ENCODE measurements at places on chromosomes 12 and 14.

GRCh38 chr12:113586461-113586860, 114.8 kb upstream of the LHX5 start:
- DNase-seq, result no peak

GRCh38 chr12:92641291-92641690, 61.5 kb upstream of the PLEKHG7 start:
- no peak for DNase-seq

GRCh38 chr14:64691376-64691775, 12.8 kb upstream of the PLEKHG3 start:
- DNase-seq, result no peak

- DNase-seq, result no peak
These were observed 366.1 kb upstream of the TMPO start for GRCh38 chr12:98149270-98149669.

DNA sequence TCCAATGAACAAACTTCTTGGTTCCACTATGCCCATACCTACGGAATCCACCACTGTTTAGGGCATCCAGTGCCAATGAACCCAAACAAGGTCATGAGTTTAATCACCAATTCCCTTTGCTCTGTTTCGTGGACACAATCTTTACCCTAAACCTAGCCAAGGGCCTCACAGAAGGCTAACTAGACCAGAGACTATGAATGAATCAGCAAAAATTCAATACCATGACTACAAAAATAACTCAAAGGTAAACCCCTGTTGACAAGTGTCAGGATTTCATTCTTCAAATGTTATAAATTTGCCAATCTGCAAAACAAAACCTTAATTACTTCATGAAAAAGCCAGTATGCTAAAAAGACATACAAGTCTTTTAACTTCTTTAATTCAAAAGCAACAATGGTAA, 96.7 kb downstream of the CEP128 start:
- no peak for DNase-seq

DNA sequence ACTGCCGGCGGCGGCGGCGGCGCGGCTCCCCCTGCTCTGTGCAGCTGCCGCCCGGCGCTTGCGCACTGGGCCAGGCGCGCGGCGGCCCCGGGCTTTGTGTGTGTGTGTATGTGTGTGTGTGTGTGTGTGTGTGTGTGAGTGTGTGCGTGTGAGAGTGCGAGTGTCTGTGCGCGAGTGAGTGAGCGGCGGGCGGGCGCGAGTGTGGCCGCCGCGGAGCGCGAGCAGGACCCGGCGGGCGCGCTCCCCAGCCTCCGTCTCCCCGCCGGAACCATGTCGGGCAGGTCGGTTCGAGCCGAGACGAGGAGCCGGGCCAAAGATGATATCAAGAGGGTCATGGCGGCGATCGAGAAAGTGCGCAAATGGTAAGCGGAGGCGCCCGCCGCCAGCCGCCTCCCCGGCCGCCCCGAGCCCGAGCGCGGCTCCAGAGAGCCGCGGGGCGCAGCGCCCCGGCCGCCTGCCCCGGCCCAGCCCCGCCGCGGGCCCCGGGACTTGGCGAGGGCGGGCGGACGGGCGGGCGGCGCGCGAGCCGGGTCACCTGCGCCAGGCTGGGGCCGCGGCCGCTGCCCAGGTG, at the start of gene BCL7A:
Gene BCL7A, plus strand, starts transcription at position 63 of the 571 bp plus-strand sequence. Its CDS starts 208 bp downstream, at position 271.
- DNase-seq, result no peak

DNA sequence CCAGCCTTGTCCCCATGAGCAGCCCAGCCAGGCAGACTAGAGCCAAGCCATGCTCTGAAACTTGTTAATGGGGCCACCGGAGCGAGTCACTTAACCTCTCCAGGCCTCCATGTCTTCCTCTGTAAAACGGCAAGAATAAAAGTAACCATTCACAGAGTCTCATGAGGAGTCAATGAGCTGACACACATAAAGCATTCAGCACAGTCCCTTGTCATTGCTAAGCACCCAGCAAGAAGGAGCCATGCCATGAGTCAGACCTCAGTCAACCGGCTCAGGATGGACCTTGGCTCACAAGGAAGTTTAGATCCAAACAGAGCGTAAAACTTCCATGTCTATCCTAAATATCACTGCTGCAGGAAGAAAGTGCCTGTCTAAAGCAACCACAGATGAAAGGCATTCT, 10.6 kb downstream of the FICD start:
- no peak for DNase-seq

DNA sequence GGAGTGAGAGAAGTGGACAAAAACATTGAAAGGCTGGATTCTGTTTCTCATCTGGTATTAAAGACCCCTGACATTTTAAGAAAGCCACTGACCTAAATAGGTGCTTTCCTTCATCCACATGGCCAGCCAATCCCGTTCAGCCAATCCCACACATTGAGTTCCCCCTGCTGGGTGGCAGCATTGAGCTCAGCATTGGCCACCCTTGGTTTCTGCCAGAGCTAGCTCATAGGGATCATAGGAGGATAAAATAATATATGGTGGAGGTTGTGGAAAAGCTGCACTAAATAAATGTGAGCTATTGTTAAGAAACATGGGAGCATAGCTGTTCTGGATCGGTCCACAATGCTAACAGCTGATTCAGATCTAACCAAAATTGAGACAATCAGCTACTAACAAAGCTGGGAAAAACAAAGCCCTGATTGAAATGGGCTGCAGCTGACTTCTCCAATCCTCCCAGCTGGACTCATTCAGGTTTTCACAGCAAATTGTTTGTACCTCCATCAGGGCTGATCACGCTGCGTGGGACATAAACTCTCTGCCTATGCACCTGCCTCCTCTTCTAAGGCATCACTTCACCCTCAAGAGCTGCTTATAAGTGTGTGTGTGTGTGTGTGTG, 256.5 kb downstream of the EMP1 start:
- no peak for DNase-seq

DNA sequence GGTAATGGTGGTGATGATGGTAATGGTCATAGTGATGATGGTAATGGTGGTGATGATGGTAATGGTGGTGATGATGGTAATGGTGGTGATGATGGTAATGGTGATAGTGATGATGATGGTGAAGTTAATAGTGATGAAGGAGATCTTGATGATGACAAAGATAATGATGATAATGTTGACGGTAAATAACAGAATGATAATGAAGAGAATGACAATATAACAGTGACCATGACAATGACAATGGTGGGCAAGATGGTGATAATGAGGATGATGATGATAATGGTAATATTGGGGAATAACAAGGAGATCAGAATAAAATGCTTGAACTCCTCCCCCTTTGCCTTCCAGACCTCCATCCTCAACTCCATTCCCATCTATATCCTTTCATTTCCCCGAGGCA, 233.3 kb upstream of the SFSWAP start:
- no peak for DNase-seq

DNA sequence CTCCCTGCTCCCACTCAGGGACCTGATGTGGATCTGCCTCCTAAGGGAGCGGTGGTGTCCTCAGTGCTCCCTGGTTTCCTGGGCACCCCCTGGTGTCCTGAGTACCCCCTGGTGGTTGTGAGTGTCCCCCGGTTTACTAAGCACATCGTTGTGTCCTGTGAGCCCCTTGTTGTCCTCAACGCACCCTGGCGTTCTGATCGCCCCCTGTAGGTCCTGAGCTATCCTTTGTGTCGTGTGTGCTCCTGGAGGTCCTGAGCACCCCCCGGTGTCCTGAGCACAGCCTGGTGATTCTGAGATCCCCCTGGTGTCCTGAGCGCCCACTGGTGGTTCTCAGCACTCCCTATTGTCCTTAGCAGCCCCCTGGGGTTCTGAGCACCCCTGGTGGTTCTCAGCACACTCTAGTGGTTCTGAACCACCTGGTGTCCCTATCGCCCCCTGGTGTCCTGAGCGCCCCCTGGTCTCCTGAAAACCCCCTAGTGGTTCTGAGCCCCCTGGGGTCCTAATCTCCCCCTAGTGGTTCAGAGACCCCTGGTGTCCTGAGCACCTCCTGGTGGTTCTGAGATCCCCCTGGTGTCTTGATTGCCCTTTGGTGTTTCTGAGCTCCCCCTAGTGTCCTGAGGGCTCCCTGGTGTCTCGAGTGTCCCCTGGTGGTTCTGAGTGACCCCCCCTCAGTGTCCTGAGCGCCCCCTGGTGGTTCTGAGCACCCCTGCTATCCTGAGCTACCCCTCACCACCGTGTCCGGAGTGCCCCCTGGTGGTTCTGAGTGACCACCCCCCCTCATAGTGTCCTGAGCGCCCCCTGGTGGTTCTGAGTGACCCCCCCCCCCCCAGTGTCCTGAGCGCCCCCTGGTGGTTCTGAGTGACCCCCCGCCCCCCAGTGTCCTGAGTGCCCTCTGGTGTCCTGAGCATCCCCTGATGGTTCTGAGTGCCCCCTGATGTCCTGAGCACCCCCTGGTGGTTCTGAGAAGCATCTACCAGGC, 615.1 kb downstream of the TMEM121 start:
- DNase-seq, result no peak

- DNase-seq, result no peak
These were observed 5.1 kb downstream of the ERBB3 start for GRCh38 chr12:56084958-56085543.
